Activated naive CD8-positive, alpha-beta T cell treated with anti-CD3 and anti-CD28 coated beads, Interleukin-2, amount 10 ng/mL, durations not matched to agents 7 days and 5 days (primary cell): ENCODE measurements at places on chromosomes 5 and 9. TPM values are rescaled to one million over a fixed set of nuclear protein-coding genes. Genes with fewer than 3 reads are reported as not detected.

GRCh38 chr9:113641100-113641885 lies 177.8 kb downstream of the RGS3 start:
- no peaks in the 10 kb centered on the region for H3K4me1 ChIP-seq
- H3K4me3 ChIP-seq, result no peak overlapping the region
- no peak overlapping the region for H3K27ac ChIP-seq
- no peak for DNase-seq
- peaks cover 22% of the 10 kb centered on the region for H3K27me3 ChIP-seq

GRCh38 chr9:5631026-5631425 lies 2.1 kb downstream of the RIC1 start:
- H3K27ac ChIP-seq, result no peak overlapping the region
- H3K4me3 ChIP-seq, result no peak overlapping the region
- H3K36me3 ChIP-seq, result peaks cover 21% of the 10 kb centered on the region
- DNase-seq, result no peak
- H3K4me1 ChIP-seq, result peaks cover 39% of the 10 kb centered on the region

GRCh38 chr9:115127191-115127817 lies 9.3 kb upstream of the TNC start:
- H3K4me1 ChIP-seq, result no peaks in the 10 kb centered on the region
- H3K27ac ChIP-seq, result no peak overlapping the region
- peaks cover 26% of the 10 kb centered on the region for H3K27me3 ChIP-seq
- H3K36me3 ChIP-seq, result no peaks in the 10 kb centered on the region

GRCh38 chr9:16306586-16306985 lies 563.9 kb downstream of the BNC2 start:
- no peak for DNase-seq
- no peaks in the 10 kb centered on the region for H3K4me1 ChIP-seq

Gene AK8
- 0.30 TPM for total RNA-seq

Gene AHRR
- total RNA-seq, result 35.7 TPM

Gene LRRTM2
- total RNA-seq, result 0.06 TPM

Gene TLE4
- total RNA-seq, result 62.4 TPM
